ENCODE measurements at places on chromosomes 2 and 18.

DNA sequence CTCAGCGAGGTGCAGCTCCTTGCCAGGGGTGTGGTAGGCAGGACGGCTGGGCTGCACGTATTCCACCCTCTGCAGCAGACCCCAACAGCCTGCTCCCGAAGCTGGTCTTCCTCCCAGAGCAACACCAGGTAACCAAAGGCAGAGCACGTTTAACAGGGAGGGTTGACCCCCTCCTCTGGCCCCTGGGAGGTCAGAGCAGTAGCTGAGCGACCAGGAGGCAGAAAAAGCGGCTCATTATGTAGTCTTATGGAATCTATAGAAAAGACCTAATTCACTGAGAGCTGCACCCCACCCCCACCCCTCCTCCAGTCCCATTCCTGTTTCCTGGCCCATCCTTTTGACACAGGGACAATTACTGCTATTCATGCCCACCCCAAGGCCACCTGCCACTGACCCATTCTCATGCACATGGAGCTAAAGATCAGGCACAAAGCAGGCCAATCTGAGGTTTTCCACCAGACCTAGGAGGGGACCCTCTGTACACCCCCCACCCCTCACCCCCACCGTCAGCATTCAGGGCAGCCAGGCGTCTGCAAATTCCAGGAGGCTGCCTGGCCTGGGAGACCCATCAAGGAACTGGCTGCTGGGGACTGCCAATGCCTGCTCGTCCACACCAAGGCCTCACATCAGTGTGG, 60.9 kb upstream of the FZD7 start:
- no peak for DNase-seq

- no peak for DNase-seq
Measured at GRCh38 chr2:37857575-37858399, 67.3 kb upstream of the RMDN2 start.

GRCh38 chr2:99660616-99661406, 171.0 kb upstream of the REV1 start:
- no peak for DNase-seq

DNA sequence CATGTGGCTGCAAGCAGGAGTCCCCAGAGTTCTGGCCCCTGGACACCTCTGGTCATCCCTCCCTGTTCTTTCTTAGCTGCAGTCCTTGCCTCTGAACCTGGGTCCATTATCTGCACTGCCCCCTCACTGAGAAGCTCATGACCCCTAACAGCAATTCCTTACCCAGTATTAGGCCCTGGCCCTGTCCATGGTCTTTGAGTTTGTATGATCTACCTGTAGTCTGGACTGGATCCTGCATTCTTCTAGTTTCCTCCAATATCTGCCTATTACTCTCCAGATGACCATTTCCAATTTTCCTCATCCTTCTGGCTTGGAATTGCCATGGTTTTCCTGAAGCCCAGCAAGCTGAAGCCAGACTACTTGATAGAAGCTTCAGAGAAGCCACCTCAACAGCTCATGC, 302.4 kb upstream of the HS6ST1 start:
- no peak for DNase-seq
